ENCODE measurements at places on chromosomes 13 and 19.

GRCh38 chr19:50490991-50491472, 14.4 kb upstream of the GARIN5A start:
- no peak for DNase-seq

GRCh38 chr13:94917824-94918223, 205.5 kb upstream of the SOX21 start:
- no peak for DNase-seq

GRCh38 chr19:16850133-16850532, 20.9 kb downstream of the SIN3B start:
- DNase-seq: no peak

GRCh38 chr19:3287814-3288213, 63.4 kb downstream of the CELF5 start:
- DNase-seq: no peak

- no peak for DNase-seq
Observed at GRCh38 chr13:21568854-21569253, 35.1 kb downstream of the MICU2 start.

GRCh38 chr19:50777830-50778303, 7.6 kb downstream of the GPR32 start:
- DNase-seq: no peak

DNA sequence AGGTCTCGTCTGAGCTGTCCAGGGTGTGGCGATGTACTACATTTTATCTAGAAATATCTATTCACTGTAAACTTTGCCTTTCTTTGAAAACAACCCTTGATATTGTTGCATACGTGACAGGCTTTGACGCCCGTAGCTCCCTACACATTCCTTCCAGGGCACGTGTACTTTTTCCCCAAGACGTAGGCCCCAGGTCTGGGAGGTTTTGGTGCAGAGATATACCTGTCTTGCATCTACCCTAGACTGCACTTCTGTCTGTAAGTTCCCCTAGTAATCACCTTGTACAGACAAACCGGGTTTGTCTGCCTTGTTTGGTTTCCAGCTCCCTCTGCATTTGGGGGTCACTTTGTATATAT, 69.2 kb downstream of the ERICH6B start:
- no peak for DNase-seq

Measured in activated T-cell treated with anti-CD3 and anti-CD28 coated beads for 48 hours (primary cell).